ENCODE measurements at places on chromosomes 16 and 17.

GRCh38 chr16:88932929-88933328 is 44.1 kb downstream of the CBFA2T3 start:
- no peak for DNase-seq

GRCh38 chr16:1965396-1966001 is 873 bp upstream of the RPS2 start:
- no peak for DNase-seq

GRCh38 chr17:70871180-70871818 is 702.0 kb downstream of the KCNJ2 start:
- DNase-seq, result no peak

DNA sequence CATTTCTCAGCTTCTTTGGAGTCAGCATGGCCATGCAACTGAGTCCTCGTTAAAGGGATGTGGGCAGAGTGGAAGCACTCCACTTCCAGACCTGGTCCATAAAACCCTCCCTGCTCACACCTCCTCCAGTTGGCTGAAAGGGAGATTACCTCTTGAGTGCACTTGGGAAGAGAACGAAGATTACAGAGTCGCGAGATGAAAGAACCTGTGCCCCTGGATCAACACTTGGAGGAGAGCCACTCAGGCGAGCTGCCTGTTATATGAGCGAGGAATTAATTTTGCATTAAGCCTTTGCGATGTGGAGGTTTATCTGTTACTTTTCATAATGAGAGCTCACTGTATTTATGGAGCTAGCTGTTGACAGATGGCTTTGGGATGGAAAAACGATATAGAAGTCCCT is 147.9 kb downstream of the MAF start:
- no peak for DNase-seq

- DNase-seq, result peak; percentile 53
Measured at GRCh38 chr17:78805301-78805700, 23.2 kb upstream of the CYTH1 start.

- no peak for DNase-seq
Measured at GRCh38 chr17:81500047-81500446, 12.6 kb downstream of the ACTG1 start.

DNA sequence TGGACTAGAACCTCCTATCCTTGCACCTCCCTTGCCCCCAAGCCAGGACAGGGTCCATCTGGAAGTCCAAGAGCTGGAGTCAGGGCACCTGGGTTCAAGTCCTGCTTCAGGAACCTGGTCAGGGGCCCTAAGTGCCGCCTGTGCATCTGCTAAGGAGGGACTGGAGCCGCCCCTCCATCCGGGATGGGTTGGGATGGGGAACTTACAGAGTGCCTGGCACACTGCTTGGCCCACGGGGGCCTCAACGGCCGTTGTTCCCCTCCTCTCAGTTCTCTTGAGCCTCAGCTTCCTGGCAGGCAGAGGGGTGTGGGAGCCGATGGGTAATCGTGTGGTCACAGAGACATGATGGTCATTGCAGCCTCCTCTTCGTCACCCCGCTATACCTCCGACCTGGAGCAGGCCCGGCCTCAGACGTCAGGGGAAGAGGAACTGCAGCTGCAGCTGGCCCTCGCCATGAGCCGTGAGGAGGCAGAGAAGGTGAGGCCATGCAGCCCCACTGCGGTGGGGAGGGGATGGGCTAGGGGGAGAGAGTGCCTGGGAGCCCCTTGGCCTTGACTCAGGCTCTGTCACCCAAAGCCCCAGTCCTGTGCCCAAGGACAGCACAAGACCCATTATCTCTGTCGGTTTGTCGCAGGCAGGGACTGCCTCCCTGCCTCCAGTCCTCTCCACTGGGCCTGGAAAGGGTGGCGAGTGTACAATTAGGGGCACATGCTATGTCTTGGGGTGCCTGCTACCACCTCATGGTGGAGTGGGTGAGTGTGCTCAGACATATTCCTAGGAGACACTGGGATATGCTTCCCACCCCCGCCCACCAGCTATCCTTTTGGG is 5.4 kb downstream of the EPN3 start:
- no peak for DNase-seq

DNA sequence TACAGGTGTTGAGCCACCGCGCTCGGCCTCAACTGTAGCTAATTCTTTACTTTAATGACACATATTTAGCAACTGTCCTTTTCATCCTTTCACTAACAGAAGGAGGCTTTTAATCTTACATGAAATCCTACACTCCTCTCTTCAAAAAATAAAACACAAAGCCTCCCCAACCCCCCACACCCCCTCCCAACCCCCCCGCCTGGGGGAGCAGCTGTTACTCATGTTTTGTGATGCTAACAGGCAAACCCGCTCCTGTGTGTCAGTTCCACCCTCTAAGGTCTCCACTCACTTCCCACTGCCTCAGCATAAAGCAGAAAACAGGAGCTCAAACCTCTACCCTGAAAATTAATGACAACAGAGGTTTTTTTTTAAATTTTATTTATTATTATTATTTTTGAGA is 55.4 kb upstream of the SLC25A19 start:
- DNase-seq, result peak; percentile 37

DNA sequence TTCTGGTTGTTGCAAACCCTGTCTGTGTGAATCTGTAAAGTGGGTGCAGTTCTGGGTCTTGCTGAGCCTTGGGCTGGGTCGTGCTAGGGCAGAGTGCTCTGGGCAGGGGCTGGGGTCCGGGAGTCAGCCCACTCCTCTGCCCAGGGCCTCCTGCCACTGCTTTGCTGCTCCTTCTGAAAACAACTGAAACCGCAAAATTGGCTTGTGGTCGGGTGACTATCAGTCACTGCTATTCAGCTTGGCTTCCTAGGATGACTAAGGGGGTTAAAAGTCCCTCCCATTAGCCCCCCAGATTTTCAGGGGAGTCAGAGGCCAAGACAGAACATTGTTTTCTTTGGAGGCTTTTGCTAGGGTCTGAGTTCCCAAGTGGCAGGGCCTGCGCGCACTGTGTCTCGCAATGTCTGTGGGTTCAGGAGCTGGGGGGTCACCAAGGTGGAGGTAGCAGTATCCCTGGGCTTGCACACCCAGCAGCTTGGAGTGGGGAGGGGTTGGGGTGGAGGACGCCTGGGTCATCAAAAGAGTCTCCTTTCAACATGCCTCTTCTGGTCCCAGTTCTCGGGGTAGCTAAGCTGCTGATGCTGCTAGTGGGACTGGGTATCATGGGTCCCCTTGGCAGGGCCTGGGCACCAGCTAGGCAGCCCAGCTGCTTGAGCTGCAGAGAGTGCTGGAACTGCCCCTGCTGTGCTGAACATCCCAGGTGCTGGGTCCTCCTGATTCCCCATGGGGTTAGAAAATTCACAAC is 13.5 kb upstream of the TBX21 start:
- peak; percentile 63 for DNase-seq

GRCh38 chr16:2429771-2430663 is 770 bp downstream of the CCNF start:
- DNase-seq, result peak; percentile 58

- DNase-seq, result no peak
Measured at GRCh38 chr17:81271226-81271625, 23.9 kb downstream of the SLC38A10 start.

All from GM12865 (cell line).